ENCODE measurements at places on chromosomes 5 and 9.
A peak's percentile ranks its signal among the peaks of the same experiment; 100 is the strongest.

GRCh38 chr5:109304309-109304708 lies 105.5 kb downstream of the PJA2 start:
- DNase-seq, result no peak

GRCh38 chr5:120446901-120447300 lies 17.2 kb upstream of the PRR16 start:
- DNase-seq, result no peak

- DNase-seq, result no peak
These were observed 941 bp downstream of the XPA start for GRCh38 chr9:97695995-97696802.

GRCh38 chr9:81521892-81522291 lies 167.5 kb downstream of the TLE1 start:
- peak; percentile 60 for DNase-seq

GRCh38 chr5:157568222-157568621 lies 7.4 kb downstream of the ADAM19 start:
- DNase-seq, result no peak

- no peak for DNase-seq
These were observed 30.5 kb downstream of the SERINC5 start for GRCh38 chr5:80225189-80225933.

- peak; percentile 87 for DNase-seq
These were observed 50.6 kb downstream of the SIL1 start for GRCh38 chr5:139147483-139148087.

DNA sequence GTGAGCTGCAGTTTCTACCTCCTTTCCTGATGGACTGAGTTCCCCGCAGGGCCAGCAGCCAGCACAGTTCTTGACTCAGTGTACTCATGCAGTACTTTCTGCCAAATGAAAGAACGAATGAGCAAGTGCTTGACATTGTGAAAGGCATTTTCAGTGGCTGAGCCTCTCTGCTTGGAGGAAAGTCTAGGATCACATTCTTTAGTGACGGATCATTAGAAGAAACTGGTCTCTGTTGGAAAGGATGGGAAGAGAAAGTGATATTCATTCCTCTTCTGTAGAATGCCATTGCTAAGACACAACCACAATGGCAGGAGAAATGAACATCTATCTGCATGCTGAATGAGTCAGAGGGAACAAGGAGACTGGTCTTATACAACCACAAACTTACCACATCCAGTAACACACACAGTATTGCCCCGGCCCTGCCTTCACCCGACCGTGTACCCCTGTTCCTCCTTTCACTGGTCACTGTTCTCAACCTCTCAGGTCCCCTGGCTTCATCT lies 206.9 kb downstream of the CRB2 start:
- DNase-seq, result peak; percentile 88

GRCh38 chr5:60521376-60522291 lies 178.3 kb downstream of the DEPDC1B start:
- DNase-seq, result peak; percentile 33

DNA sequence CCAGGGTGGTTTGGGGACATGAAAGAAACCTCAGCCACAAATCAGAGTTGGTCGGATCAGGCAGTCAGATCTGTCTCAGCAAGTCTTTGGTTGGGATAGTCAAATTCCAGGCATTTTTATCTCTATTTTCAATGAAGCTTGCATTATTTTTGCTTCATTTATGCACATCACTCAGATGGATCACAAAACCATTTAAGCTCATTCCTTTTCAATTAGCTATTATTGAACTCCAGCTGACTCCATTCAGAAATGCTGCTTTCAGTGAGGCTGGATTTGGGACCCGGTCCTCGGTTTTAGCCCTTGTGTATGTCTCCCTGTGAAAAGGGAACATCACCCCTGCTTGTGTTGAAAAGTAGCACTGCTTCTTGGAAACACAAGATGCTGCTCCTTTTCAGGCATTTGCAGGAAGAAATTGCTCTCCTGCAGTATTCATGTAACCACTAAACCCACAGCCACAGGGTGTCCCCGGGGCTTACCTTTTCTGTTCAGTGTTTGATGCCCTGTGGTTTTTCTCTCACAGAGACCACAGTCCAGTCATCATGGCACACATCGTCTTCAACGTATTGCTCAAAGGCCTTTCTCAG lies 232.9 kb downstream of the NFIB start:
- DNase-seq, result peak; percentile 87

GRCh38 chr5:56717253-56717987 lies 97.9 kb upstream of the MAP3K1 start:
- DNase-seq, result no peak

DNA sequence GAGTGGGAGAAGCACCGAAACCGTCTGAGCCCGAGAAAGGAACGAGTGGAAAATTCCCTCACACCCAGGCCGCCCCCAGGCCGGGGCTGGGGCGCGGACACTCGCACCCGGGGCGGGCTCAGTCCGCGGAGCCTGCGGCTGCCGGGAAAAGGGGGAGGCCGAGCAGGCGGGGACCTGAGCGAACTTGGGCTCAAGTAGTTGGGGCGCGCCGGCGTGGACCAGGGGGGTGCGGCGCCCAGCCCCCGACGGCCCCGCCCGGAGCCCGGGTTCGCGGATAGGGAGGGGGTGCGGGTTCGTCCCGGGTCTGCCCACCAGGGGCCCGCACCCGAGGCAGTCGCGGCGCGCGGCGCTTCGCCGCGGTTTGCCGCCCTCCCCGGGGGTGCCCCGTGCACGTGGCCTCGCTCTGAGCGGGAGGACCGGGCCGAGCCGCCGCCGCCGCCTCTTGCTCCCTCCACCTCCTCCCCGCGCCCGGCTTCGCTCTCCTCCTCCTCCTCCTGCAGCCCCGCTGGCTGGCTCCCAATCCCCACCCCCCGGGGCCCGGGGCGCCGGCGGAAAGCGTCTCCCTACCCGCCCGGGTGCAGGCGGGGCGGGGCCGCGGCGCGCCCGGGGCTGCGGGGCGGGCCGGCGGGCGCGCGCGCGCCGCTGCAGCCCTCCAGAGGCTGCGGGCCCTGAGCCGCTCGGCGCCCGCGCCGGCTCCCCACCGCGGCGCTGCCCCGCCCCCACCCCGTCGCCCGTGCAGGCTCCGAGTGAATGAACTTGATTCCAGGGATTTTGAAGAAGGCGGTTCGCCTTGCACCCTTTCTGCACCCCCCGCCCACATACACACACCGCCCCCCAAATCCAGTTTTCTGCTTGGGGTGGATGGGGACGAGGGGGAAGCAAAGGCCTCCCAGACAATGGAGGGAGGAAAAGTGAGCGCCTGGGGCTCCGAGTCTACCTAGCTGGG lies 1.3 kb upstream of the NFIB start:
- peak; percentile 72 for DNase-seq

GRCh38 chr5:154654486-154655371 lies 100.4 kb upstream of the LARP1 start:
- DNase-seq, result no peak

DNA sequence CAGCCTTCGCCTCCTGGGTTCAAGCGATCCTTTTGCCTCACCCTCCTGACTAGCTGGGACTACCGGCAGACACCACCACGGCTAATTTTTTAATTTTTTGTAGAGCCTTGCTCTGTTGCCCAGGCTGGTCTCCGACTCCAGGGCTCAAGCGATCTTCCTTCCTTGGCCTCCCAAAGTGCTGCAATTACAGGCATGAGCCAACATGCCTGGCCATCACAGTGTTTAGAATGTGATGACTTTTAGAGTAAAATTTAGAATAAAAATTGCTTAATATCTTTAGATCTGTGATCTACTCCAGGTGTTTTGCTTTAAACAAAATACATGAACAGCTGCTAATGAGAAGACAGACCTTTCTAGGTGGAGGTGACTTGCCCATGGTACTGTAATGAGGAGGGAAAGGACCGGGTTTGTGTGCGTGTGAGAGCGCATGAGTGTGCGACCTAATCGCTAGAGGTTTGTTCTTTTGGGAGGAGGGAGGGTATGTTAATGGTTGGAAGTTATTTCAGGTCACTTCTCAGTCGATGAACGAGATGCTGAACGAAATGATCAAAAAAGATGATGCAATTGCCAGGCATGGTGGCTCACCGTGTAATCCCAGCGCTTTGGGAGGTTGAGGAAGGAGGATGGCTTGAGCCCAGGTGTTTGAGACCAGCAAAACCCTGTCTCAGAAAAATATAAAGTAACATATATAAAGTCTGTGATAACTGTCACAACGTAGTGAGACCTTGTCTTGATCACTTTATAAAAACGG lies 2.0 kb downstream of the CNOT6 start:
- DNase-seq, result no peak

DNA sequence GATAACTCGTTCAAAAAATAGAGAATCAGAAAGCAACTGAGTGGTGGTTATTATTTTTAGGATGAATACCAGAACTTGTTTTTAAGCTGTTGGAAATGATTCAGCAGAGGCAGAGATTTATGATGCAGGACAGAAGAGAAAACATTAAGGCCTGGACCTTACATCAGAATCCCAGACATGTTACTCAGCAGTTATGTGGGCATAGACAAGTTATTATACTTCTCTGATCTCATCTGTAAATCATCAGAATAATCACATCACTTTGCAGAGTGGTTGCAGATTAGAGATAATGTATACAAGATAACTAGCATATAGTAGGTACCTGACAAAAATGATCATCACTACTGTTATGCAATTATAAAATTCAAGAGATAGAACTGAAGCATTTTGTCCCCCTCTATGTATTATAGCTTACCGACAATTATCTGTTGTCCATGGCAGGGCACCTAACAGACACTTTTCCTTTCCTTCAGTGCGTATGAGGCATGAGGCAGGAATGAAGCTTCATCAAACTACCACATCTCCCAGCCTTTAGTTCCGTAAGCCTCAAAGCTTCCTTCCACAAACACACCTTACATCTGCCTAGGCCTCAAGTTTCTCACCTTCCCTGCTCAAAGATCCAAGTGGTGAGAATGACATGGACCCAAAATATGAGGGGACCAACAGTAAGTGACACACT lies 165.9 kb downstream of the DENND1A start:
- peak; percentile 58 for DNase-seq

GRCh38 chr5:140882591-140882899 lies 621 bp downstream of the PCDHA13 start:
- no peak for DNase-seq

DNA sequence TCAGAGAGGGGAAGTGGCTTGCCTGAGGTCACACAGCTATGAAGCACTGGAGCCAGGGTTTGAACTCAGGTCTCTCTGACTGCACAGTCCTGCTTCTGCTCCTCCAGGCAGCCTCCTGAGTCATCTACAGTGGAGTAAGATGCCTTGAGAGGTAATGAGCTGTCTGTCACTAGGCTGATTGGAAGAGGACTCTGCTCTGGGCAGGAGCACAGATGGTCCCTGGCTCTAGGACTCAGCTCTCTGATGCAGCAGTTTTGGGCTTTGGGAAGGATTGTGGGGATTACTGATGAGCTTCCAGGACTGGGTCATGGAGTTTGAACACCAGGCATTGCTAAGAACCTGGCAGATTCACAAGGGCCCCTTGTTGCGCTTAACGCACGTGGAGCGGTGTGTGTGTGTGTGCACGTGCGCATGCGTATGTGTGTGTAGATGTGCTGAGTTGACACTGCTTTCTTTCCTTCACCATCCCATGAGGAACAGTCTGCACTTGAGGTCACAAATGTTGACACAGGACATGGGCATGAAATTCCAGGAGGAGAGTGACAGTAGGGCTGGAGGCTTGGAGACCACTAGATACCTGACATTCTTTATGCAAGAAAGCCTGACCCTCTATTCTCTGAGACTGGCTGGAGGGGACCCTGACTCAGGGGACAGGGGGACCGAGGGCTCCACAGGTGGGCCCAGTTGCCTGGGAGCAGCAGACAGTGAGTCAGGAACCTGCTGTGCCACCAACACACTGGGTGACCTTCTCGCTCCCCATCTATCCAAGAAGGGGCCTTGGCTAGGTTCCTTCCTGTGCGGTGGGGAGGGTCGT lies 170.5 kb downstream of the RGS3 start:
- no peak for DNase-seq

GRCh38 chr5:105057001-105057436 lies 1494.4 kb upstream of the NUDT12 start:
- no peak for DNase-seq

DNA sequence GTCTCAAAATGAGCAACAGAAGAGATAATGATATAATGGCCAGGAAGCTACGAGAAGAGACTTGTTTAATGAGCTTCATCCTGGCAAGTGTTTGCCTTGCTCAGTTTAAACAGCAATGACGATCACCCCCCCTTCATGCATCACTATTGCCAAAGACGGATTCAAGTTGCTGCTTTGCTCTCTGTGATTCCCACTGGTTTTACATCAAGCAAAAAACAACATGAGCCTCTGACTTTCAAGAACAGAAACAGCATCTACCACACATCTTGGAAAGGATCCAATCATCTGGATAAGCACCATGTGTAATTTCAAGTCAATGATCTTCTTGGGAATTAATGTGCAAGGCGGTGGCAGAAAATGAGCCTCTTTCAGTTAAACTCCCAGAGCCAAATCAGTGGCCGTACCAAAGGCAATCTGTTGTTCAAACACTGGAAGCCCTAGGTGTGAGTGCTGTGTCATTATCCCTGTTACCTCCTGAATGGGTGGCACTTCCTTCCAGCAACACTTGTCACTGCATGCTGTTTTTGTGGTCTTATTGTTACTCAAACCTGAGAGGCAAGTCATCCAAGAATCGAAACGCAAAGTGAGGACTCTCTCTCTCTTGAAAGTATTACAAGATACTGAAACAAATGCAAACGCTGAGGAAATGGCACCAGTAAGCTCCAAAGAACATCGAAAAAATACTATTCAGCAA lies 72.8 kb downstream of the MED27 start:
- no peak for DNase-seq

DNA sequence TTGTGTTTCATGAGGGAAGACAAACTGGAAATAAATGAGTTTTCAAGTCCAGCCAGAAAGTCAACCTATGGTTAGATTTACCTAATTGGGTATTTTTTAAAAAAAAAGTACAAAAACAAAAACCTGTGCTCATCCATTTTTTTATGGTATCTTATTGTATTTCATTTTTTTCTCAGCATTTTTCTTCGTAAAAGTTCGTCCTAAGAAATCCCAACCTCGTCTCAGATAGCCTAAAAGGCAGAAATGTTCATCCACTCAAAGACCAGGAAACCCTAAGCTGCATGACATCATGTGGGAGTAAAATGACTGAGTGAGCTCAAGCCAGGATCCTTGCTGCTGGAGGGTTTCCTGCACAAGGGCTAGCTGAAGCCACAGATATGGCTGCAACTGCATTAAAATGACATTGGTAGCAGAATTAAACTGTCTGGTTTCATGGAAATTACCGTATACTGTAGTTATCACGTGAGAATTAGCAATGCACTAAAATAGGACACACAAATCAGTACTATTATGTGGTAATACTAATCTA lies 70.4 kb downstream of the NFIB start:
- no peak for DNase-seq

Data from M059J (cell line).